Psoas muscle (tissue), 8 donors: ENCODE measurements at places on chromosomes 11 and 22. TPM values are rescaled to one million over a fixed set of nuclear protein-coding genes. Genes with fewer than 3 reads are reported as not detected.
A peak's percentile ranks its signal among the peaks of the same experiment; 100 is the strongest.

- no peak for DNase-seq
Observed at GRCh38 chr11:134349109-134349801, 17.5 kb downstream of the GLB1L2 start.

DNA sequence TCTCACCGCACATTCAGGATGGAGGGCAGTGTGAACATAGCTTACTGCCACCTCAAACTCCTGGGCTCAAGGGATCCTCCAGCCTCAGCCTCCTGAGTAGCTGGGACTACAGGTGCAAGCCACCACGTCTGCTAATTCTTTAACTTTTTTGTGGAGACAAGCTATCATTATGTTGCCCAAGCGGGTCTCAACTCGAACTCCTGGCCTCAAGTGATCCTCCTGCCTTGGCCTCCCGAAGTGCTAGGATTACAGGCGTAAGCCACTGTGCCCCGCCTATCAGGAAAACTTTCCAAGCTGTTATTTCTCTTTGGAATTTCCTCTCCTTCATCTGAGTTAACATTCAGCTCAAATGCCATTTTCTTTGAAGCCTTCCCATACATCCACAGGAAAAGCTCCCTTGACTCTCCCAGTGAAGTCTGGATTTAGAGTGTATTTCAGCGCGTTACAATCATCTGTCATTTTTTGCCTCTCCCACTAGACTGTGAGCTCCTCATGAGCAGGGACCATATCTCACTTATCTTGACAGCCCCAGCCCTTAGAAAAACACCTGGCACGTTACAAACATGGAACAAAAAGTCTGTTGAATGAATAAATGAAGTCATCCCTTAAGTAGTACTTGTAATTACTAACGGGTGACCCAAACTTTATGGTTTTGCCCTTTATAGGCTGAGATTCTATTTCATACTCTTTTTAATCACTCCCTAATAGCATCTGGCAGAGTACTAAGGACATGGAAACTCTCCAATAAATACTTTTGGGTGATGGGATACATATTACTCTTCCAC is 2.2 kb downstream of the MRTFA start:
- no peak for DNase-seq

DNA sequence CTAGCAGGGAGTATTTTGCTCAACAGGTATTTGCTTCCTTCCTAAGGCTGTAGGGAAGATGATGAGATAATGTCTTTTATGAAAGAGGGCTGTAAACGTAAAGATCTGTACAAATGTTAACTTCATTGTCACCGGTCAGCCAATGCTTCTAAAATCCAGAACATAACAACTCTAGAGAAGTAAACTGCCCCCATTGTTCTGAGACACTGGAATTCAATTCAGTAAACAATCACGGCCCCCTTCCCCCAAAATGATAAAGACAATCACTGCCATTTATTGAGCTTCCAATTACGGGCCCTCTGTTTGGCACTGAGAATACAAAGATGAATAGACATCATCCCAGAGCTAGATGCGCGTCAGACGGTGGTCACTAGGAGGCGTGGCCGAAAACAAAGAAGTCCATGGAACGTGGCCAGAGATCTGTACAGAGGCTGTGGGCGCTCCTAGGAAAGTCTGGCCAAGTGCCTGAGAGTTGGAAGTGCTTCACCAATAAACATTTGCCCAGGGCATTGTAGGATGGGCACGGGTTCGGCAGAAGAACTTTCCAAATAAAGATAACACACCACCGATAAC is 576 bp downstream of the TMEM258 start:
- DNase-seq: peak; percentile 74

- peak; percentile 95 for DNase-seq
Observed at GRCh38 chr22:38870312-38870741, 1.7 kb downstream of the CBX6 start.

Gene GPHA2
- not detected for total RNA-seq

DNA sequence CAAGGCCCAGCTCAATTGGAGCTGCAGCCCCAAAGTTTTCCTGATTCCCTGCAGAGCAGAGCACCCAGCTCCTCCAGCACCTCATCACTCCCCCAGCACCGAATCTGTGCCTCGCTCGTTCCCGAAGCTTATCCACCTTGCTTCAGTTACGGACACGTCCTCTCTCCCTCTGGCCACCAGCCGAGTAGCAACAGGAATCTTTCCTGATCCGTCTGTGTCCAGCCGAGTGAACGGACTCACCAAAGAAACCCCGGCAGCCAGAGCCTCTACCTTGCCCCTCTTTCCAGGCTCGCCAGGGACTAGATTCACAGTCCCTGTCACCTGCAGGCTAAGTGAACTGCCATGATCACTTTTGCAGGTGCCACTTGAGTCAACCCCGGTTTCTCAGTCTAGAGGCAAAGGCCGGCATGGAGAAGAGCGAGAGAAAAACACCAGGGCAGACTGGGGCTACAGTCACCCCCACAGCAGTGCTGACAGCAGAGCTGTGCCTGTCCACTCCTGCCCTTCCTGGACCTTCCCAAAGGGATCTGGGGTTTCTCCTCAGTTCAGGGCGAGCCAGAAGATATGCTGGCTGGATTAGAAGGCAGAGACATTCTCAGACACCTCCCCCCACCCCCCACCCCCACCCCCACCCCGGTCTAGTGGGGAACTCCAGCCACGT is 32.3 kb downstream of the BID start:
- DNase-seq: no peak

GRCh38 chr11:133928628-133929059 is 28.1 kb downstream of the IGSF9B start:
- no peak for DNase-seq

DNA sequence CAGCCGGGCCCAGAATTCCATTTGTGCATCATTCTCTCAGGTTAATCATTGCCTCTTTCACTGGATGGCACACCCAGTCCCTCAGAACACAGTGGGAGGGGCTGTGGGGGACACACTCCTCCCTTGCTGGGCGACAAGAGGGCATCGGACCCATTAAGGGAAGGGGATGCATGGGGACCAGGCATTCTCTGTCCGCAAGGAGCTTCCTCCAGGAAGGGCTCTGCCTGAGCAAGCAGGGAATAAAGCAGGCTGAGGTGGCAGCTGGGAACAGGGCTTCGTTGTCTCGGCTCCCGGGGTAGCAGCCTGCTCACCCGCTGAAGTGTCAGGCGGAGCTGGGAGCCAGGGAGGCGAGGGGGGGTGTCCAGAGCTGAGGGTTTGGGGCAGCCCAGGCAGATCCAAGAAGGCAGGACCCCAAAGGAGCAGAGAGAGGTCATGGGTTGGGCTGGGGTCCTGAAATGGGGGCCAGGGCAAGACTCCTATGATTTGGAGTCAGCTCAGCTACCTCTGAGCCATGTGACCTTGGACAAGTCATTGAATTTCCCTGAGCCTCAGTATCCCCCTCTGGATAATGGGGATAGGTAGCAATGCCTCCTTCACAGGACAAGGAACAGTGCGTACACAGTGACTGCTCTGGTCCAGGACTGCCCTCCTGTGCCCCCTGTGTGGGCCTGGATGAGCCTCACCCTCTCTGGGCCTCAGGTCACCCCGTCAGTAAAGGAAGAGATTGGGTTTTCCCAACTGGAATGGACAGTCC is 1.4 kb downstream of the GAL3ST1 start:
- DNase-seq: peak; percentile 43

- DNase-seq: no peak
Observed at GRCh38 chr22:38284042-38284402, 11.2 kb upstream of the TMEM184B start.

DNA sequence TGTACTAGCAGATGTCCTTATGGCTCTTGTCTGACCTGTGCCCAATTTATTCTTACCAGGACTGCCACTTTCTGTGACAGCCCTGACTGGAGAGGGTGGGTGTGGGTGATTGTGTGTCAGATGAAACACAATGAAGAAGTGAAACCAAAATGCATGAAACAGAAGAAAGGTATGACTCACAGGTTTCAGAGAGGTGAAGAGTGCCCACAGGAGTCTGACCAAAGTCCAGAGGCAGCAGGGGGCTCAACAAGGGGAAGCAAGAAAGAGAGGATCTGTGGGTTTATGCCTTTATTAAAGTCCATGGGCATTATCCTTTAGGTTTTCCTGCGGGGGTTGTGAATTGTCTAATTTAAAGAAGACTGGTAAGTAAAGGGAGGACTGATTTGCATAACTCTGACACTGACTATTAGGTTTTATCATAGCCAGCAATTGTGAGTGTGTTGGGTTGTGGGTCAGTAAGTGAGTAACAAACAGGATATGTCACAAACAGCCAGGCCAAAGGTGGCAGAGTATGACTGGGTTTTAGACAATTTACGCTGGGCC is 3.9 kb upstream of the OR4C6 start:
- no peak for DNase-seq

Gene PGR
- total RNA-seq: 0.23 TPM

Gene IGSF9B
- 1.2 TPM for total RNA-seq

DNA sequence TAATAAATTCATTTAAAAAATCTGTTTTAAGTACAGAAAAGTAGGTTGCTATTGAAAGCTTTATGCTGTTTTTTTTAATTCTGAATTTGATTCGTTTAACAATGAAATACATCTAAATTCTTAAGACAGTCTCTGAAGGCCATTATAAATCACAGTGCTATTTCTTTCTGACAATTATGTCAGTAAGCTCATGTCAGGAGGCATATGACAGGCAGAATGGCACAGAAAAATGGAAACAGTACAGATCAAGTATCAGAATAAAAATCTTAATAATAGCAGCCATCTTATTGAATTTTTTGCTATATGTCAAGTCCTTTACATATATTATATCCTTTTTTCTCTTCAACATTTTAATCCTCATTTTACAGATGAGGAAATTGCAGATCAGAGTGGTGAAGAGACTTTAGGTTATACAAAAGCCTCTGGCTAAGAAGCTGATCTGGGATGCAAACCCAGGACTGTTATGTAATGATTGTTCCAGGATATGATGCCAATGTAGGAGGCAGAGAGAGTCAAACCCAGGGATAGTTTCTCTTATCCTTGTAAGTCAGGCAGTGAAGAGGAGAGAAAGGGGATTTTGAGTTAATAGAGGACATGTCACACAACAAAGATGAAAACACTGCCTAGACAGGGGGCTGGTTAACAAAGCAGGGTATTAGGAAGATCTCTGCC is 283.1 kb upstream of the CCDC90B start:
- no peak for DNase-seq

Gene TMEM86A
- 1.5 TPM for total RNA-seq

GRCh38 chr11:15091625-15092024 is 18.2 kb downstream of the CALCB start:
- DNase-seq: no peak

GRCh38 chr11:86108890-86109638 is 40.2 kb upstream of the PICALM start:
- DNase-seq: no peak

Gene ARHGAP8
- total RNA-seq: not detected

DNA sequence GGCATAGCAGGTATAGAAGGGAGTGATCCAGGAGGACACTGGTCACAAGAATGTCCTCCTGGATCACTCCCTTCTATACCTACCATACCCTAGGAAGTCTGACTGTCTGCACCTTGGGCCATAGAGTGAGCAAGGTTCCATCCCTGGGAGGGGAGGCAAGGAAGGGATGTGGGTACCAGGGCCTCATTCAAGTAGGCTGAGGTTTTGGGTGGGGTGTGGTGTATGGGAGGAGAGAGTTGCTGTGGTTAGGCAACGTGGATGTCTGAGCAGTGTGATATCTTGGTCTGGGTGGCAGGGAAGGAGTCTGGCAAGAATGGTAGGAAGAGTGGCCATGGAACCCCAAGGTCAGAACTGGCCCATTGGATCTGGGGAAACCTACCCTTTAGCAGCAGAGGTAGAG is 13.2 kb downstream of the PPFIBP2 start:
- DNase-seq: no peak

GRCh38 chr11:95547186-95547585 is 242.4 kb downstream of the FAM76B start:
- DNase-seq: no peak

GRCh38 chr11:59076876-59077571 is 9.1 kb upstream of the GLYATL1B start:
- no peak for DNase-seq

DNA sequence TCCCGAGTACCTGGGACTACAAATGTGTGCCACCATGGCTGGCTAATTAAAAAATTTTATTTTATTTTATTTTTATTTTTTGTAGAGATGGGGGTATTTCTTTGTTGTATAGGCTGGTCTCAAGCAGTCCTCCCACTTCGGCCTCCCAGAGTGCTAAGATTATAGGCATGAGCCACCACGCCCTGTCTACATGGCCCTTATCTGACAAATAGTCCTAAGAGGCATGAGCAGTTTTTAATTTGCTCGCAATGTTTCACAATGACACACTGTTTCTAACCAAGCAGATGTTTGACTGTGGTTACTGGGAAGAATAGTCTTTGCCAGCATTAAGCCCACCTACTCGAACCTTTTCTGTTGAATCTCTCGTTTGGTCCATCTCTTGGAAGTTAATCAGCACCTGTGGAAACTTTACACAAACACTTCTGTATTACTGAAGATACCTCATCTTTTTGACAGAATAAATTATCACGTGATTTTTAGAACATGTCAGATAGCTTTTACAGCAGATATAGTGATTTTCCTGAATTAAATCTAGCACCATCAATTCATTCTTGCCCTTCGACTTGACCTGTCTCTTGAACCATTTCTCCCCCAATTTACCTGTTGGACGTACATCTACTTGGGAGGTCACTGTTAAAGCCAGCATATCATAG is 71.4 kb downstream of the MTMR3 start:
- DNase-seq: no peak

DNA sequence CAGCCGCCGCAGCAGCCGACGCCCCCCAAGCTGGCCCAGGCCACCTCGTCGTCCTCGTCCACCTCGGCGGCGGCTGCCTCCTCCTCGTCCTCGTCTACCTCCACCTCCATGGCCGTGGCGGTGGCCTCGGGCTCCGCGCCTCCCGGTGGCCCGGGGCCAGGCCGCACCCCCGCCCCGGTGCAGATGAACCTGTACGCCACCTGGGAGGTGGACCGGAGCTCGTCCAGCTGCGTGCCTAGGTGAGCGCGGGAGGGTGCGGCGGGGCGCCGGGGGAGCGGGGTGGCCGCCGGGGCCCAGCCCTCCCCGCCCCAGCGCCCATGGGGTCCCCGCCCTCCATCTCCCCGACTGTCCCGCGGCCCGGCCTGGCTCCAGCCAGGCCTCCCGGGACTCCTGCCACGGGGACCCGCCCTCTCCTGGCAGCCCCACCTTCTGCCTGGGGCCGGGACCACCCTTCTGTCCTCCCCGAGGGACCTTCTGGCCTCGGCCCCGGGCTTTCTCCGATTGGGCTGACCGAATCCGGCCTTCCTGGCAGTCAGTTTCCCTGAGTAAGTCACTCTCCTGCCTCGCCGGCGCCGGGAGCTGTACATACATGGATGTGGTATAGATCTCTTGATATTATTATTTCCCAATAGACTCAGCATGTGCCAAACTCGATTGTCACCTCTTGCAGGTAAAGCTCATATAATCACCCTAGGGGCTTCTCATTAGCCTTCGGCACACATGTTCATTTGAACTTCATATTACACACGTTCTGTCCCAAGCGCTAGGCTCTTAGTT is 720 bp downstream of the PACS1 start:
- peak; percentile 77 for DNase-seq

GRCh38 chr11:10742460-10743208 is 8.4 kb upstream of the CTR9 start:
- no peak for DNase-seq

Gene MMP12
- not detected for total RNA-seq

DNA sequence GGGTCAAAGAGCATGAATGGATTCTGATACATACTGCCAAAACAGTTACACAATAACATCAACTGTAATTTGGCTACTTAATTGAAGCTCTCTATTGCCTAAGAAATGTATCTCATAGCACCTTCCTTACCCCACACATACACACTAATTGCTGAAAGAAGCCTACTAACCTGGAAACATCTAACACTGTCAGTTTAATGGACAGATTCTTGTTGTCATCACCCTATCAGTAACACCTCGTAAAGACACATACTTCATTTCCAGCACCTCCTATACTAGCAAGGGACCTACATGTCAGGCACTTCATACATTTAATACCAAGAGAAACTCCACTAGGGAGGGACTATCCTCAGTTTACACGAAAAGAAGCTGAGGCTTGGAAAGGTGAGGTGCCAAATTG is 9.9 kb downstream of the NAP1L4 start:
- DNase-seq: no peak
